ENCODE measurements at places on chromosomes 7 and 10. TPM values are rescaled to one million over a fixed set of nuclear protein-coding genes. Genes with fewer than 3 reads are reported as not detected.

The ARPC1A gene
- 209 TPM for total RNA-seq

DNA sequence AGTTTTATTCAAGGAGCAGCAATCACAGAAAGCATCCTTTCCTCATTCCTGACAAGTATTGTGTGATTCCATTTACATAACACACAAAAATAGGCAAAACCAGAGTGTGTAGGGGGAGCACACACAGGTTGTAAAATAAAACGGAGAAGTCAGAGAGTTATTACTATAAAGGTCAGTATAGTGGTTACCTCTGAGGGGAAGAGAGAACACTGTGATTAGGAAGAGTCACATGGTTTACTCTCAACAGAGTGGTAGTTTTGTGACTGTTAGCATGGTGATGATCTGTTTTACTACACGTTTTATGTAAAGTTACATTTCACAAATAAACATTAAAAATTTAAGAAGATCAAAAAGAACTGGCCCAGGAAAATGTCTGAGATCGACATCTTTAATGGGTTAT lies 74.6 kb downstream of the VPS41 start:
- no peak for DNase-seq

The FOXI2 gene
- not detected for total RNA-seq

GRCh38 chr7:133071506-133071905 lies 10.4 kb downstream of the CHCHD3 start:
- DNase-seq: no peak

The CFAP70 gene
- 0.43 TPM for total RNA-seq

Measured in GM23248 (cell line).